ENCODE measurements at places on chromosomes 5 and 9.

DNA sequence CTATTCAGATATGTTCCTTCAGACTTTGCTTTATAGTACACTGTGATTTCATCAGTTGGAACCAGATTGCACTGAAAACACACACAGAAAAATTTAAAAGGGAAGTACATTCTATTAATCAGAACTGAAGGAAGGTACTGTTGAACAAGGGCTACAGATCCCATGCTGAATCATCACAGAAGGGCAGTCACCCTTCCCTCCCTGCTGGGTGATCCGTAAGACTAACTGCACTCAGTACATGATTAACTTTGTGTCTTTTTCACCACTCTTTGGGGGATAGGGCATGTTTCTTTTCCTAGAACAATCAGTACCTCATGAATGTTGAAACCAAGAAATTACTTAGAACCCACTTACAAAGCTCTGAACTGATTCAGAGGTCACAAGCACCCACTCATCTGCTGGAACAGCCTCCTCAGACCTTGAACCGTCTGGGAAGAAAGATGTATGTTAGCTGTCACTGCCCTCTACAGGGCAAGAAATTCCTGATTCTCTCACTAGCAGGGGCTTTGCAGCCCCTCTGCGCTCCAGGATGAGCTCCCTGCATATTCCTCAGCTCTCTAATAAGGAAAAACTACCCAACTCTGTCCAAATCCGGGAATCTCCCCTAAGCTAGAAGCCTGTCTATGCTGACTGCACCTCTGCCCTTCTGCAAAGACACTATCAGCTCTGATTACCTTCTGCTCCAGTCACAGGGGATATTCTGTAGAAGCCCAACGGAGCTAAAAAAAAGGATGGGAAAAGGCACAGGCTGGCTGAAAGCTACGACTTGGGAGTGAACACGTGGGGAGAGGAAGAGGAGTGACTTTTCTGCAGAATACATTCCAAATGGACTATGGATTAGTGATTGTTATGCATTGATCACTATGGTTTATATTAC, 51.0 kb downstream of the IARS1 start:
- DNase-seq, result peak; percentile 96

- DNase-seq, result no peak
Observed at GRCh38 chr5:80387063-80387768, 20.6 kb upstream of the ZFYVE16 start.

DNA sequence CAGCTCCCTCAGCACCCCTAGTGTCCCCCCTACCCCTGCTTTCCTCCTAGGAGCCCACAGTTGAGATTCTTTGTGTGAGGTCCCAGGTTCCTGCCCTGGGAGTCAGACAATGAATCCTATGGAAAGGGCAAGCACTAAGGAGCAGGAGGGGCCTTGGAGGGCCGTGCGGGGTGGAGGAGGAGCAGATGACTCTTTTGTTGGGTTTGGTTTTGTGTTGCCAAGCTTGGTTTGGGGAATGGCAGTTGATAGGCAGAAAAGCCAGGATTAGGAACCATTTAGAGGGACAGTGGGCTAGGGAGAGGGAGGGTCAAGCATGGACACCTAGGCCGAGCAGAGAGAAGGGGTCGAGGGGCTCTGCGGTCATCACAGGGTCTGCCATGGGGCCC, 61.6 kb upstream of the SPTLC1 start:
- DNase-seq, result no peak

DNA sequence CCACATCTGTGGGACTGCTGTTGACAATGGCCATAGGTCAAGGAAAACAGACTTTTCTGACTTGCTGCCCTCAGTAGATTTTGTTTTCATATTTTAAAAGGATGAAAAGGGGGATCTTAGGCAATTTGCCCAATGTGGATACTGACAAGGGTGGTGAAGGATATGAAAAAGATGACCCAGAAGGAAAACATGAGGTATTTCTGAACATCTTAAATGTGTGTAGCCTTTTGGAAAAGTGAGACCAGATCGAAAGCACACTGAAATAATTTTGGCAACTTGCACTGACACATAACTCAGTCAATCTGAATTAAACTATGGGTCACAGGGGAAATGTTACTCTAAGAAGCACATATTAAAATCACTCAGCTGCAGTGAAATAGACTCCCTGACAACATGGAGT, 1793.0 kb upstream of the ACO1 start:
- DNase-seq, result no peak

- DNase-seq, result peak; percentile 4
Observed at GRCh38 chr5:51731421-51732029, 348.3 kb downstream of the ISL1 start.

GRCh38 chr9:7965063-7965462, 165.5 kb upstream of the DMAC1 start:
- DNase-seq, result no peak

DNA sequence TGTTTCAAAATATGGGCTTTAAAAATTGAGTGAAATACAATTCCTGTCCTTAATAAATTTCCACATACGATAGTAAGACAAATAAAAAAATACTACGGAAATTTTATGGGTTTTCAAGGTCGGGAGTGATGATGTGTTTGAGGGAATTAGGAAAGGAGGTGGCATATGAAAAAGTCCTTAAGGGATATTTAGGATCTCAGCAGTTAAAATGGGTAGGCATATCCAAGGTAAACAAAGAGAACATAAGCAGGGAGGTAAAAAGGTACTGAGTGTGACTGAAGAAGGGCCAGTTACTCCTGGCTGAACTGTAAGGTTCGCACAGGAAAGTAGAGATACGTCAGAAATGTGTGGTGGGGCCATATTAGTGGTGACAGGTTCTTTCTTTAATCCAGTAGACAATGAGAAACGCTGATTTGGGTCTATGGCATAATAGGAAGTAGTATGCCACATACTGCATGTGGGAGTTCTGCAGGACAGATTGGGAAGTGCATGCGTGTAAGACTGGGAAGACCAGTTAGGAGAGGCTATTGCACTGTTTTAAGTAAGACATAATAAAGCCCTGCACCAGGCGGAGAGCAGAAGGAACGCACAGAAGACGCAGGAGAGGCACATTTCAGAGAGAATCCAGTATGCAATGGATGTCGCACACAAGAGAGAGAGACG, 937 bp upstream of the HMGCR start:
- DNase-seq, result peak; percentile 77

Data from kidney glomerular epithelial cell (primary cell).